ENCODE measurements at places on chromosomes 12 and 14.

- no peak for DNase-seq
Observed at GRCh38 chr12:131783915-131784541, 44.2 kb upstream of the MMP17 start.

GRCh38 chr12:93592641-93593406, 20.3 kb downstream of the SOCS2 start:
- DNase-seq, result no peak

- DNase-seq, result no peak
Observed at GRCh38 chr12:94254270-94254669, 105.9 kb downstream of the PLXNC1 start.

DNA sequence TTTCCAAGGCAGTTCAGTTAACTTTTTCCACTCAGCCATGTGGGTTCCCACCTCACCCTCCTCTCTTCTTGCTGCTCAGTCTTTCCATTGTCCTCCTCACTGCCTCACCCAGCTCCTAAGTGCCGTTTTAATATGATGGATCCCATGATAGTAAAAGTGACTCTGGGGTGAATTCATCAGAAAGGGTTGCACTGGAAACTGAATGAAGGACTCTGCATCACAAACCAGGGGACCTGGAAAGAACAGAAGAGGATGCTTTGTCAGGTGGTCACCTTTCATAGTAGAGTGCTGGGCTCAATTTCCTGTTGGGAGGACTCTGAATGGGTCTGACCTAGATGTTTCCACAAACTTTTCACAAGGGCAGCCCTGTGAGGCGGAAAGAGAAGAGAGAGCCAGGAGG, 67.8 kb upstream of the SLC8A3 start:
- DNase-seq, result no peak

- DNase-seq, result no peak
Observed at GRCh38 chr12:89786177-89786810, 77.7 kb upstream of the ATP2B1 start.

- DNase-seq, result no peak
Observed at GRCh38 chr12:14410841-14411569, 45.5 kb downstream of the ATF7IP start.

DNA sequence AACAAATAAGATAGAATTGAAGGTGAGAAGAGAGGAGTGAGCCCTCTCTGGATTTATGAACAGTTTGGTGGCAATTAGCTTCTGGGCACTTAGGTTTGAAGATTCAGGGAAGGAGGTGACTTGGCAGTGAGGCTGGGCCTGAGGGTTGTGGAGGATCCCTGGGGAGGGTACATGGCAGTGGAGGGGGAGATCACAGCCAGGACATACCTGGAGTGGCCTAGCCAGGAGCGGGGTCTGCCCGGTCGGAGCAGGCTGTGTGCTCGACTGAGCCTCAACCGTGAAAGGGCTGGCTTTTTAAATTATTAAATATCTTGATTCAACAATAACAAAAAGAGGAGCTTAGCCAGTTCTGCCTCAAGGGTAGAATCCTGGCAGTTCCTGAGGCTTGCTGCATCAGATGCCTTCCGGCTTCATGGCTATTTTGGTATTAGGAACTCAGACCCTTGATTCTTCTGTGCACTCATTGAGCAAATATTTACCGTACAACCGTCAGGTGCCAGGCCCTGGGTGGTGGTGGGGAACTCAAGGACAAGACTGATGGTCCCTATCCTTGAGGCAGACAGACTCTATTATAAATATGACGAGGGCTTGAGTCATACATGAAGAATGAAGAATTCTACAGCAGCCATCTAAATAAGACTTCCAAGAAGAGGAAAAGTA, 73.4 kb downstream of the SPTB start:
- DNase-seq, result no peak

DNA sequence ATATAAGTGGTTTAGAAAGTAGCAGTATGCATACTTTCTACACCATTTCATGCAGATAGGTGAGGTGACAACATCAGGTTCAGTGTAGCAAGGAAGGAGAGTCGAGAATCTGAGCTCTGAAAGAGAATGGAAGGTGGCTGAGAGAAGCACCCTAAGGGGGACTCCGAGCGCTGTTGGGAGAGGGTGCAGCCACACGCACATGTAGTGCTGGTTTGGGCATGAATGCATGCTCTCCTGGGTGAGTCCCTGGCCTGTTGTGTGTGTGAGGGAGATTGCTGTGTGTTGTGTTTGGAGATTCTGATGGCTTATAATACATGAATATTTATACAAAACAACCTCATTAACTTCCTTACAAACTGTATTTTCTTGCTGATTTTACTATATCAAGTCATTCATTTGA, 180.3 kb upstream of the LRIG3 start:
- DNase-seq, result no peak

- no peak for DNase-seq
Observed at GRCh38 chr12:50785406-50786001, 21.6 kb downstream of the ATF1 start.

DNA sequence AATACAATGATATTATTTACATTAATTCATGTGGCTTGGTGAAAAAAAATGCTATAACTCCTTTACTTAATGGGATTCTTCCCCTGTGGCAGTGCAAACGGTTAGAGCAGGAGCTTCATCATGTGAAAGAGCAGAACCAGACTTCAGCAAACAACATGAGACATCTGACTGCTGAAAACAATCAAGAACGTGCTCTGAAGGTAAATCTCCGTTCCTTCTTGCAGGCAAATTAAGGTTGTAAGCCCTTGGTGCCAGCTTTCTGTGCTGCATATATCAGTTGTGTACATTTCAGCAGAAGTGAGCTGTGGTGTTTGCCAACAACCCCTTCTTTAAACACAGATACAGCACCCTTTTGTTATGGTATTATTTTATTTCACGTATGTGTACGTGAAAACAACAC, 171.7 kb downstream of the MIPOL1 start:
- no peak for DNase-seq

GRCh38 chr14:42806909-42807315, 1200.2 kb downstream of the LRFN5 start:
- DNase-seq, result no peak

- DNase-seq, result no peak
Observed at GRCh38 chr12:15719230-15719629, 70.0 kb downstream of the EPS8 start.

- no peak for DNase-seq
Observed at GRCh38 chr14:77529963-77530362, 31.3 kb upstream of the ISM2 start.

All from stimulated activated CD4-positive, alpha-beta T cell treated with anti-CD3 and anti-CD28 coated beads, TNF-alpha, amount 100 ng/mL, for 1 hour (primary cell).